LoVo (cell line): ENCODE measurements at places on chromosomes 6 and 20.

DNA sequence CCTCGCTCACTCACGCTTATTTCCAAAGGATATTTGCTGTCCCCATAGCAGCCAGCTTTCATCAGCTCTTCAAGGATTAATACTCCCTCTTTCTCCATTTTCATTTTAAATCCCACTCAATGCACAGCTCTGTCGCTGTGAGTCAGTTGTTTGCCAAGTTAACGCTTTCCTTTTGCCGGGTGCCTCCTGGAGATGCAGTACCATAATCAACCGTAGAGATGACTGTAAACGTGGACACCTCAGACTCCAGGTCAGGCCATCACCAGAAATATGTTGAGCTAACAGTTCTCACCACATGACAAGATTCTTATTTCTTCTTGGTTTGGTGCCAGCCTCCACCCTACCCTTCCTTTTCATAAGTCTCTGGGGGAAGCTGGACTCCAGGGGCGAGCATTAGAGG lies 66.6 kb upstream of the TAB2 start:
- DNase-seq: no peak

DNA sequence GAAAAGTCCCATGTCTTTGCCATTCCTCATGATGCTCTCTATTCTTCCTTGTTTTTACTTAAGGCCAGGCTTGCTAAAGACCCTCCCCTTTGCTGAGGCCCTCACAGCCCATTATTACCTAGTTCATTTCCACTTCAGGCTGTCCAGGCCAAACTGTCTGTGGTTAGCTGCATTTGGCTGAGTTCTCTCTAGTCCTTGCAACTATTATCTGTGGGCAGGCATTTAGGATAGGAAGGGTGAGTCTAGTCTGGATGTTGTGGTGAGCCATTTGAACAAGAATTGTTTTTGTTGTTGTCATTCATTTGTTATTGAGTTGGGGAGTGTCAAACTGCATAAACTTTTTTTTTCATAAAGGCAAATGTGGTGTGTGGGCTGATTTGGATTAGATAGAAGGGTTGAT lies 182.4 kb downstream of the CD109 start:
- DNase-seq: no peak

DNA sequence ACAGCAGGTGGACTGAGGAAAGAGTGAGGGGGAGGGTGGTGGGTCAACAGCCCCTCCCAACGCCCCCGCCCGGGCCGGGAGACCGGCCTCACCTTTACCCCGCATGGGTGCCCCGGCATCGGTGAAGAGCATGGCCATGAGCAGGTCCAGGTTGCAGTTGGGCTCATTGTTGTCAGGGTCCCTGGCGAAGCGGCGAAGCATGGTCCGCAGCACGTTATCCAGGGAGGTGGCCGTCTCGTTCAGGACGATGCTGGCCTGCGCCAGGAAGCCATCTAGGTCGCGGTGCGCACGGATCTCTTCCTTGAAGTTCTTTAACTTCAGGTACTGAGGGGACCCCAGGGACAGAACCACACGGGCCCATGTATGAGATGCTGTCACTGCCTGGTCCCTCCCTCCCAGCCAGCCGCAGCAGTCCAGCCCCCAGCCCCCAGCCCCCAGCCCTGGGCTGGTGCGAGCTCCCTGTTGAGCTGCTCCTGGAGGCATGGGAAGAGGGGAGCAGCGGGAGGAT lies 4.9 kb downstream of the SLC4A11 start:
- no peak for DNase-seq

DNA sequence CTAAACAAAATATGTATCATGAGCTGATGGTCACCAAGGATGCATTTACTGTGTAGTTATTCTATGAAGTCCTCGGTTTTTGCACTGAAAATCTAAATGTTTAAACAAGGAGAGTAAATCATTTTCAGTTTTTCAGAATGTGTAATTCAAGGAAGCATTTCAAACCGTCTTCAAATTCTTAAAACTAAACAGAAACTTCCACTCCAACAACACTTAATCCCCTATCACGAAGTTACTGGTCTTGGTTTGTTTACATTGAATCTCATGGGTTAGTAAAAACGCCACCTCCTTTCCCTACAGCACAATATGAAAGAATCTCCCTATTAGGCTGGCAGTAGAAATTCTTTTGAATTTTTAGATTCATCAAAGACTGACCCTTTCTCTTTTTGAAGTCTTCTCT lies 192.9 kb downstream of the AIG1 start:
- no peak for DNase-seq
